IPS DF 6.9 (cell line): ENCODE measurements at places on chromosomes 3 and 15.

DNA sequence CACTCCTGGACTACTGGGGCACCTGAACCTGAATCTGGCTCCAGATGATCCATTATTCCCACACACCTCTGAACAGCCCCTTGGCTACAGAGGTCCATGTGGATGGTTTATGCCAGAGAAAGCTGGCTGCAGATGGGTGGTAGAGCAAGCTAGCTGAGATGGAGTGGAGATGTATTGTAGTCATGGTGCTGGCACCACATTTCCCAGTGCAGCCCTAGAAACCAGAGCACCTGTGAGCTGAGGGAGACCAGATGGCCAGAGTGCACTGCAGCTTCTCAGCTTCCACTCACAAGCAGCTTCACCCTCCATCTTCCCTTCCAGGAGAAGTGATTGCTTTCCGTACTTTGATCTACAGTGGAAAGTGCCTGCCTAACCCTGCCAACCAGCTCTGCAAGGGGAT lies 29.9 kb downstream of the RBP1 start:
- H3K4me1 ChIP-seq = no peaks in the 10 kb centered on the region
- H3K4me3 ChIP-seq = no peak overlapping the region
- H3K36me3 ChIP-seq = no peaks in the 10 kb centered on the region
- H3K27ac ChIP-seq = no peak overlapping the region

DNA sequence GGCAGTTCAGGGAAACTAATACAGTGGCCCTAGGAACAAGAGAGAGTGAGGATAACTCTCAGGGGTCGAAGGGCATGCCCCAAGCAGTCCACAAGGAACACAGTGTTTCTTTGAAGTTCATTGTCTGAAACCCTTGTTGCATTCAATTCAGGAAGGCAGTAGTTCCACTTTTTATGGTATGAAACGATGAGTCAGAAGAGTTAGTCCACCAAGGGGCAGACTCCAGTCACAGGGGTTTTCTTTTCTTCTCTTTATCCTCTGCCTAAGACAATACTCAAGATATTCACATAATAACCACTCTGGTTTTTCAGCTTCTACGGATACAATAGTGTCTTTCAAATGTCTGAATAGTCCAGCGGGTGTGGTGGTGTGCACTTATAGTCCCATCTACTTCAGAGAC lies 23.7 kb upstream of the TICRR start:
- peaks cover 1% of the 10 kb centered on the region; the same call in 1 of the 2 replicates for H3K4me1 ChIP-seq
- no peak for DNase-seq
- no peaks in the 10 kb centered on the region for H3K36me3 ChIP-seq
- no peak overlapping the region for H3K27ac ChIP-seq
- H3K4me3 ChIP-seq = no peak overlapping the region

DNA sequence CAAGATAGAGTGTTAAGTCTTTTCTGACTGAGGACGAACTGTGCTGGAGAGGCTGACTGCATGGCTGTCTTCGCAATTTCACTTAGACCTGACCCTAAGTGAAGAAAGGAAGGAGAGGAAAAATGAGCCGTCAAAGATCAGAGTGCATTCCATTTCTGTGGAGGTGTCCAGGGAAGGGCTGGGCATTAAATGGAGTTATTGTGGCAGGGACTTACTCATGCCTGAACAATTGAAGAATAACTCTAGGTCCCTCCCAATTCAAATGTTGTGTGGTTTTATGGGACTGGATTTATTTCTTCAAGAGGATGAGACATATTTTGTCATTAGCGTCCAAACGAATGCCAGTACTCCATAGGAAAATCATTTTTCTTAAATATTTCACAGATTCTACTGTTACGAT lies 187.3 kb upstream of the CFAP20DC start:
- H3K36me3 ChIP-seq = no peaks in the 10 kb centered on the region
- H3K27ac ChIP-seq = no peak overlapping the region
- no peak for DNase-seq
- H3K4me3 ChIP-seq = no peak overlapping the region

DNA sequence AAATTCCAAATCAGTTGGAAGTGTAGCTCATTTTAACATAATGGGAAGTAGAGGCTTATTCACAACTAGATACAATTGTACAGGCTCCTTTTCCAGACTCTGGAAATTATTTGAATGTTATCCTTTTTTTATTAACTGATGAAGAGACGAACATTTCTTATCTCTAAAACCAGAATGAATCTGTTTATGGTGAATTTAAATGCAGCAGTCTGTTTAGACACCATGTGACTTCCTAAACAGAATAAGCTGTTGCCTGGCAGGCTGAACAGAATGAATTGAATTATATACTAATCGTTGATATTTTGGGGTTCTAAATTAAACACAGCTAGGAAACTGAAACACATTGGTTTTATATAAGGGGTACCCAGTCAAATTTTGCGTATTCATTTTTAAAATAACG lies 4.0 kb downstream of the SEC61A1 start:
- H3K4me3 ChIP-seq = no peak overlapping the region
- no peaks in the 10 kb centered on the region for H3K27me3 ChIP-seq
- H3K27ac ChIP-seq = no peak overlapping the region
- DNase-seq = no peak

GRCh38 chr15:32134842-32135241 lies 104.5 kb downstream of the CHRNA7 start:
- no peak for DNase-seq
- no peaks in the 10 kb centered on the region for H3K27me3 ChIP-seq
- no peaks in the 10 kb centered on the region for H3K4me1 ChIP-seq
- no peak overlapping the region for H3K4me3 ChIP-seq
- H3K36me3 ChIP-seq = no peaks in the 10 kb centered on the region
- no peak overlapping the region for H3K27ac ChIP-seq

DNA sequence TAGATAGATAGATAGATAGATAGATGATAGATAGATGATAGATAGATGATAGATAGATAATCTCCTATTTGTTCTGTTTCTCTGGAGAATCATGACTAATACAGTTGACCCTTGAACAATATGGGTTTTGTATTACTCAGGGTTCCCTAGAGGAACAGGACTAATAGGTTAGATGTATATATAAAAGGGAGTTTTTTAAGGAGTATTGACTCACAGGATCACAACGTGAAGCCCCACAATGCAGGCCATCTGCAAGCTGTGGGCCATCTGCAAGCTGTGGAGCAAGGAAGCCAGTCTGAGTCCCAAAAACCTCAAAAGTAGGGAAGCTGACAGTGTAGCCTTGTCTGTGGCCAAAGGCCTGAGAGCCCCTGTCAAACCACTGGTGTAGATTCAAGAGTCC lies 67.6 kb downstream of the PYDC2 start:
- no peaks in the 10 kb centered on the region for H3K27me3 ChIP-seq
- H3K4me3 ChIP-seq = no peak overlapping the region
- no peaks in the 10 kb centered on the region for H3K4me1 ChIP-seq
- H3K36me3 ChIP-seq = no peaks in the 10 kb centered on the region
